ENCODE measurements at places on chromosomes 11 and 22.

- no peak for DNase-seq
Measured at GRCh38 chr11:19380375-19380774, 139.6 kb upstream of the E2F8 start.

DNA sequence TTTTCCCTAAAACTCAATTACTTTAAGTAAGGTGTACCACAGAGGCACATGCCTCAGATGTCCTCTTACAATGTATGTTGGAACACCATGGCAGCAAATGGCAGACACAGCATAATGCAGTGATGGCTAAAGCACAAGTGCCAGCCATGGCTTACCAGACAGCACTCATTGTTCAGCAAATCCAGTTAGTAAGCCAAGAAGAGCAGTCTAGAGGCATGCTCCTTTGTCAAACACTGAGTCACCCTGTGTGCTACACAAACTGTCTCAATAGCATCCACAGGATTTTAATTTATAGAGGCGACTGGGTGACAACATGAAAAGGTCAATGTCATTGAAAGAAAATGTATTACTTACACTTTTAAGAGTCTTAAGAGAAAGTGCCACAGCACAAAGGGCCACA lies 140.6 kb downstream of the KCNA4 start:
- no peak for DNase-seq

GRCh38 chr11:84310268-84310667 lies 1024.1 kb upstream of the CCDC90B start:
- DNase-seq, result no peak

DNA sequence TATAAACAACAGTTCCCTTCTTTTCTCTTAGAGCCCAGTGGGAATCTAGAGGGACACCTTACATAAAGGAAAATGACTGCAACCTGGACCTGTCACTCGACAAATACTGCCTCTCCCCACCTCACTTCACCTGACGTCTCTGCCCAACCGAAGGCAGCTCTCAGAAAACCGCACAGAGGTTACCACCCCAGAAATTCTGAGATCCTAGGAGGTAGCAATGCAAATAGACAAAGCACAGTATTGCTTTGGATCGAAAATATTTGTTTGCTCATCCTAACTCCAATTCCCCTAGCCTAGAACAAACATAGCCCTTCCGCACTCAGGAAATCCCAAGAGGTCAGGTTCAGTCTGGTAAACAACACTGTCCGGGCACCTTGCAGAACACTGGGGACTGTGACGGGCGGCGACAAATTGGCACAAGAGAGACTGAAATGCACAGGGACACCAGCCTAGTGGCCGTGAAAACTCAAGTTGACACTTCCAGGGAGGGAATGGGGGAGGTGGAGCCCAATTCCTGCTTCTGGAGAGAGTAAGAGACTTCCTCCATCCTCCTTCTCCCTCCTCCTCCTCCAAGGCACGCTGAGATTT lies 420 bp upstream of the TRIM44 start:
- no peak for DNase-seq

DNA sequence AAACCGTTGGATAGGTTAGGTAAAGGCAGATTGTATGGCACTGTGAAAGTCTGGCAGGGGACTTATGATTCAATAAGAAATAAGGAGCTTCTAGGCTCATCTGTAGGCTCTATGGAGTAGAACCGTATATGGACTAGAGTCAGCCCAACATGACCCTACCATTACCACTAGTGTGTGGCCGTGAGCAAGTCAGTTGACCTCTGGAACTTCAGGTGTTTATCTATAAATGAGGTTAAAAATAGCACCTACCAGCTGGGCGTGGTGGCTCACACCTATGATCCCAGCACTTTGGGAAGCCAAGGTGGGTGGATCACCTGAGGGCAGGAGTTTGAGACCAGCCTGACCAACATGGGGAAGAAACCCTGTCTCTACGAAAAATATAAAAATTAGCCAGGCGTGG lies 4.4 kb downstream of the HINFP start:
- no peak for DNase-seq

DNA sequence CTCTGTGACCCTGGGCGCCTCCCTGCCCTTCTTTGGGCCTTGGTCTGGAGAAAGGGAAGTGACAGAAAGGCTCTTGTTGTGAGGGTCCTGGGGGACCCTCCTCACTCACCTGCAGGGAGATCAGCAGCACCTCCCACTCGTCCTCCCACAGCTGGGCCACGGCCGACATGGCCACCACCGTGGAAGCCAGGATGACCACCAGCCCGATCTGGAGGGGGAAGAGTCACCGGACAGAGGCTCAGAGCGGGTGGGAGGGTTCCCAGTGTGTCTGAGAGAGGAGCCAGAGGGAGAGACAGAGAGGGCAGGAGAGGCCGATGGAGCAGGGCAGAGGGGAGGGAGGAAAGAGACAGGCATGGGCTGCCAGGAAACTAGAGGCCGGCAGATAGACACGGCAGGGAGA lies 16.8 kb upstream of the KLHL35 start:
- DNase-seq, result no peak

- DNase-seq, result no peak
Measured at GRCh38 chr11:82792319-82792718, 58.7 kb upstream of the FAM181B start.

DNA sequence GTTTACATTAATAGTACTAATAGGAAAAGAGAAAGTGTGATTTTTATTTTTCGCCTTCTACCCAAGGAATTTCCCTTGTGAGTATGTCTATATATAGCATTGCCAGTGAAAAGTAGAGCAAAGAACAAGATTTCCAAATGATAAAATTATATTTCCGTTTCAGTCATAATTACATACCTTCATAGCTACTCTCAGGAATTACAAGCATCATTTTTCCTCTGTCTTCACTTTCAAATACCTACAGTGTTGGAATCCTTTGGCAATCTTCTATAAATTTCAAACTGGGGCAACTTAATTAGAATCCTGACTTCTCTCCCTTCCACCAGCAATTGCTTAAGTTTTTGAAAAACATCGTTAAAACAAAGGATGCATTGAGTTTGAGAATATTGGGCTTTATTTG lies 35.5 kb upstream of the SPON1 start:
- no peak for DNase-seq

DNA sequence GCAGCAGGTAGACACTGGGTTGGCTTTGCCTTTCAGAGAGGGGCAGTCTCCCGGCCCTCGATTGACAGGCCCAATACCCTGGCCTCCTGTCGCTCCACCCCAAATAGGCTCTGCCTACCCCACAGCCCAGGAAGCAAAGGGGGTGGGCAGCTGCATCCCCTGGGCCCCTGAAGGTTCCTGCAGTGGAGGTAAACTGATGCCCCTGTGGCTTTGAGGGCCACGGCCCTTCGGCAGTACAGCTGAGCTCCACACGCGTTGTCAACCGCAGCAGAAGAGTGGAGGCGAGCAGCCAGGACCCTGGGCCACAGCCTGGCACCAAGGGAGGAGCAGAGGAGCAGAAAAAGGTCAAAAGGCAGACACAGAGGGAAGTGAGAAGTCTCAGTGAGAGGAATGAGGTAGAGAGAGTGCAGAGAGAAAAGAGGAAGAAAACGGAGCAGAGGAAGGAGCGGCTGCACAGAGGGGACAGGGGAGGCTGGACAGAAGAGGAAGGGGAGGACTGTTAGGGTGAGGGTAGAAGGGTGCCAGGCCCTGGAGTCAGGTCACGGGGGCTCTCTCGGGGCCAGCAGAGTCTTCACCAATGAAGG lies 64.0 kb downstream of the SLC22A12 start:
- DNase-seq, result no peak

DNA sequence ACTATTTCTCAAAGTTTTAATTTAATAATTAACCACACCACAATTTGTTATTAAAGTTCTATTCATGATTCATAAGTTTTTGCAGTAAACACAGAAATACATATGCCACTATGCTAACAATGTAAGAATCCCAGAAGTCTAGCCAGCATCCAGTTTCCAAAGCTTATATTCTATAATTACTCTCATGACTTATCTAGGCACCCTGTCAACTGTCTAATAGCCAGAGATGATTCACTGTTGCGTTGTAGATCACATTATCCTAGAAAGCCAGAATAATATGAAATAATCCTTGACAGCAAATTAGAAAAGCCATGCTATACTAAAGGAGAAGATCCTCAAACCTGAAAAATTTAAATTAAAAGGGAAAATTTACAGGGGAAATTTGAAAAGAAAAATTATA lies 141.0 kb downstream of the SOX6 start:
- no peak for DNase-seq

DNA sequence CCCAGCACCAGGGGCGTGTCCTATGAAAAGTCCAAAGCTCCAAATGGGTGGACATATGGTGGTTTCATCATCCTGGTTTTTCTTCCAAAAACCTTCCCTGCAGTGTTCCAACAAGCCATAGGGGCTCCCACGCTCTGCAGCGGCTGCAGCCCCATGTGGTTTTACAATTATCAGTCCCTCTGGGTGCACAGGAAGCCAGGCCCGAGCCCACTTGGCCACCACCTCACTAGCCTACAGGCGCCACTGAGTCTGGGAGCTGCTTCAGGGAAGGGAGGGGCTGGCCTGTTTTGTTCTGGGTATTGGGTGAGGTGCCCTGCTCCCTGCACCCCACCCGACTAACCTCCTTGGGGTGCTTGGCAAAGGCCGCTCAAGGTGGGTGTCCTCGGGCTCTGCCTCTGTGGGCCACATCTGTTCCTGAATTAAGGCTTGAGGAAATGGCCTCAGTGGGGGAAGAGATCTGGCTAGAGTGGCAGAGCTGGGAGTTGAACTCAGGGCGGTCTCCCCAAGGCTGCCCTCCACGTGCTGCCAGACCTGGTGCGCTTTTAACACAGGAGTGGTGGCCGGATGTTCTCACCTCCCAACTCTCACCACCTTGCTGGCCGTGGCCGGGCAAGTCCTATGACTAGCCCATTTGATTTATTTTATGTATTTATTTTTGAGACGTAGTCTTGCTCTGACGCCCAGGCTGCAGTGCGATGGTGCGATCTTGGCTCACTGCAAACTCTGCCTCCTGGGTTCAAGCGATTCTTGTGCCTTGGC lies 5.3 kb upstream of the CDC42BPG start:
- no peak for DNase-seq

DNA sequence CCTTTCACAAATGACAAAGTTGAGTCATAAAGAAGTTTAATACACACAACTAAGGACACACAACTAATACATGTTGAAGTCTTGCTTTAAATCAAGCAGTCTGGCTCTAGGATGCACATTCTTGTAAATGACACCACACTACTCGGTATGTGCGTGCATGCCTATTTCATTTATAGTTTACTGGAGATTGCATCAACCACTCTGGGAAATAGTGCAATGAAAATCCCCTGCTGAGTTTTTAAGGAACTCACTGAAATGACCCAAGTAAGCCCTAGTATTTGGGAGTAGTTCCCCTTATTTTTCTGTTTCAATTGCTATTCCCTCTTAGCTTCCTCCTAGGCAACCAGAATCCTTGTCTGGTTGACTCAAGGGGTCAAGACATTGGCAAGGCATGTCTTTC lies 160.2 kb upstream of the LARGE1 start:
- DNase-seq, result peak; percentile 64

DNA sequence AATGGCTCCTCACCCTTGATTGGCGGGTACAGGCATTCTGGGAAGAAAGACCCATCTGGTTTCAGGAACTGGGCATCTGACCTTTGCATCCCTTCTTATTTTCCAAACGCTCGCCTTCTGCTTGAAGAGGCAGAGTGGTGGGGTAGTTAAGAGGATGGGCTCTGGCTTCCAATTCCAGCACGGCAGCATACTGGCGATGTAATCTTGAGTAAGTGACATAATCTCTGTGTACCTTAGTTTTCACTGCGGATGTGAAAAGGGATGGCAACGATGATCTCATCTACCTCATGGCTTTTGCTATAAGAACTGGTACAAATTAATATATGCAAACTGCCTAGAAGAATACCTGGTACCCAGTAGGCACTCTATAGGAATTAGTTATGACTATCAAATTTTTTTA lies 10.0 kb upstream of the TIMP3 start:
- DNase-seq, result no peak

GRCh38 chr11:27847496-27847895 lies 147.2 kb upstream of the BDNF start:
- no peak for DNase-seq

DNA sequence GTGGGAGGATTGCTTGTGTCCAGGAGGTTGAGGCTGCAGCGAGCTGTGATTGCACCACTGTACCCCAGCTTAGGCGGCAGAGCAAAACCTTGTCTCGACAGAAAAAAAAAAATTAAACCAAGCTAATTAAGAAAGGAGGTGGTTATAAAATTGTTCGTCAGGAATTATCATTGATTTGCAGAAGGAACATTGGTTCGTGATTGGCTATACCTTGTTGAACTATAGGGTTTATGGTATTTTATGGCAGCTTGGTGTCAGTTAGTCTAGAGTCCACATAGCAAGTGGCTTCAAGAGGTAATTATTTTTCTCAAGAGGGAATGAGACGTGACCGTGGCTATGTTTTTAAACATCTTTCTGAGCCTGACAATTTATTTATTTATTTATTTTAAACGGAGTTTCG lies 11.5 kb upstream of the TMEM216 start:
- DNase-seq, result no peak

GRCh38 chr11:3120071-3120792 lies 44.9 kb downstream of the OSBPL5 start:
- no peak for DNase-seq

DNA sequence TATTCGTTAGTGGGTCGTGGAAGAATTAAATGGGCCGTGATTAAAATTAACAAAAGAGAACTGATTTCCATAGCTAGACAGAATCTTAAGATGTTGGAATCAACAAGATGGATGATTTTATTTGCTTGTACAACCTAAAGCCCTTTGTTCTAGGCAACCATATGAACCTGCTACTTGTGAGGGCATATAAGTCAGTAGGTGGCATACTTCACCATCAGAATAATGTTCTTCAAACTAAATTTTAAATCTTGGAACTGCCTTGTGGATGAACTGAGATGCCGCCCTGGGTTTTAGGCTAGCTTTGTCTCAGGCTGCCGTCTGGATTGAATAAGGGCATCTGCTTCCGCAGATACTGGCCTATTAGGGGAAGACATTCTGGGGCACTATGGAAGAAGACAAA lies 40.9 kb downstream of the CSRP3 start:
- no peak for DNase-seq

GRCh38 chr11:73376803-73377629 lies 817 bp downstream of the RELT start:
- peak; percentile 8 for DNase-seq

- DNase-seq, result no peak
Measured at GRCh38 chr11:42265072-42265471, 805.6 kb upstream of the LRRC4C start.

GRCh38 chr22:24106385-24107381 lies 74.6 kb upstream of the SUSD2 start:
- no peak for DNase-seq

GRCh38 chr22:37753746-37754145 lies 54.0 kb upstream of the GCAT start:
- DNase-seq, result no peak

- no peak for DNase-seq
Measured at GRCh38 chr22:19663821-19664355, 50.4 kb upstream of the SEPTIN5 start.

GRCh38 chr22:29060931-29061330 lies 700 bp downstream of the C22orf31 start:
- no peak for DNase-seq

- DNase-seq, result no peak
Measured at GRCh38 chr11:11400635-11401232, 47.7 kb upstream of the CSNK2A3 start.

- no peak for DNase-seq
Measured at GRCh38 chr22:44461614-44462013, 36.4 kb downstream of the RTL6 start.

- DNase-seq, result no peak
Measured at GRCh38 chr22:33220476-33221080, 162.4 kb upstream of the SYN3 start.
